Stimulated activated CD4-positive, alpha-beta T cell treated with anti-CD3 and anti-CD28 coated beads, TNF-alpha, amount 100 ng/mL, for 48 hours (primary cell): ENCODE measurements at places on chromosomes 11 and 22.

DNA sequence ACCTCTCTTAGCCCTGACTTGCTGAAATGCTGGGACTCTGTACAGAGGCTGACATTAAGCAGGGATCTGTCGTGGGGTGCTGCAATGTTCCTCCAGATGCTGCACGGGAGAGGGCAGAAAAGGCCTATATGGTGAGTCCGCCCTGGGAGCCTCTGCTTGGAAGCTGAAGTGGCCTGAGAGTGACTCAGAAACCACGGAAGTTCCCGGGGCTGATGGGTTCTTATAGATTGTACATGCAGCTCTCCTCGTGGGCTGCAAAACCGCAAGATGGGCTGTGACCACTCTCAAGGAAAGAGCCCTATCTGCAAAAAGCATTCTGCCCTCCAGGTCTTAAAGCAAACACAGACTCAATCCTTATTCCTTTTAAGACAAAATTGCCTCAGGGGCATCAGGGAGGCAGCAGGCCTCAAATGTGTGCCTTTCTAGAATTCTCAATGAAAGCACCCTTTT, 5.8 kb upstream of the SLC43A3 start:
- DNase-seq: no peak

DNA sequence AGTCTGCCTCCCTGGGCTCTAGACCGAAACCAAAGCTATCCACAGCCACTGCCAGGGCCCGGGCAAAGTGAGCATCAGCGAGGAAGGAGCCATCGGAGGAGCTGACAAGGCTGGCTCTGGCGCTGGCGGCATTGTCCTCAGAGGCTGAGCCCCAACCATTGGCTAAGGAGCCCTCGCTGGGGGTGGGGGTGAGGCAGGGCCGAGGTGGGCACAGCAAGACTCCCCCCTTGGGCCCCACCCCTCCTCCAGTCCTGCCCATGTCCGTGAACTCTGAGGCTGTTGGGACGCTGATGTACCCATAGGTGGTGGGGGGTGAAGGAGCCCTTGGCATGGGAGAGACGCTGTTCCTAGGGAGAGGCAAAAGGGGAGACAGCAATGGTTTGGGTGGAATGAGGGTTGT, 11.2 kb downstream of the ROBO4 start:
- no peak for DNase-seq

GRCh38 chr22:45934659-45935341, 42.2 kb downstream of the WNT7B start:
- DNase-seq: no peak

DNA sequence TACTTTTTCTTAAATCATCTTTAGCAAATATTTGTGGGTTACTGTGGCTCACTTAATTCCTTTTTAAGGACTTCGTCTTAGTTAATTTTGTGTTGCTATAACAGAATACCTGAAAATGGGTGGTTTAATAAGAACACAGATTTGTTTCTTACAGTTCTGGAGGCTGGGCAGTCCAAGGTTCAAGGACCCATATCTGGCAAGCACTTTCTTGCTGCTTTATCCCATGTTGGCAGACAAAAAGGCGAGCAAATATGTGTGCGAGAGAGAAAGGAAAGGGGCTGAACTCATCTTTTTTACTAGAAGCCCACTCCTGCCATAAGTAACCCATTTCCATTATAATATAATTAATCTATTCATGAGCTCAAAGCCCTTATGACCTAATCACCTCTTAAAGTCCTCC, 246.2 kb downstream of the GRM5 start:
- DNase-seq: no peak

DNA sequence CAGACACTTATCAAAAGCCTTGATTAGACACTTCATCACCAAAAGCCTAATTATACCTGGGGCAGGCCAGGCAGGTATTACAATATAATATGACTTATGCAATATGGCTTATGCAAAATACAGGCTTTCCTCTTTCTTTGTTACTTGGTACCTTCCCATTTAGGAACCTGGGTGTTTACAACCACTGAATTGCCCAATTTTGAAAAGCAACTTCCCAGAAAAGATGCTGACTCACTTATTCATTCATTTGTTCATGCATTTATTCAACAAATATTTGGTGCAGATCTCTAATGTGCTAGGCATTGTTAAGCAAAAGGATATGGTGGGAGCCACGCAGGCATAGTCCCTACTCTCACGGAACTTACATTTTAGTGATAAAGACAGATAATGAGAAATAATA, 13.6 kb upstream of the JAML start:
- DNase-seq: no peak

GRCh38 chr11:83252941-83253340, 33.2 kb downstream of the CCDC90B start:
- DNase-seq: no peak

DNA sequence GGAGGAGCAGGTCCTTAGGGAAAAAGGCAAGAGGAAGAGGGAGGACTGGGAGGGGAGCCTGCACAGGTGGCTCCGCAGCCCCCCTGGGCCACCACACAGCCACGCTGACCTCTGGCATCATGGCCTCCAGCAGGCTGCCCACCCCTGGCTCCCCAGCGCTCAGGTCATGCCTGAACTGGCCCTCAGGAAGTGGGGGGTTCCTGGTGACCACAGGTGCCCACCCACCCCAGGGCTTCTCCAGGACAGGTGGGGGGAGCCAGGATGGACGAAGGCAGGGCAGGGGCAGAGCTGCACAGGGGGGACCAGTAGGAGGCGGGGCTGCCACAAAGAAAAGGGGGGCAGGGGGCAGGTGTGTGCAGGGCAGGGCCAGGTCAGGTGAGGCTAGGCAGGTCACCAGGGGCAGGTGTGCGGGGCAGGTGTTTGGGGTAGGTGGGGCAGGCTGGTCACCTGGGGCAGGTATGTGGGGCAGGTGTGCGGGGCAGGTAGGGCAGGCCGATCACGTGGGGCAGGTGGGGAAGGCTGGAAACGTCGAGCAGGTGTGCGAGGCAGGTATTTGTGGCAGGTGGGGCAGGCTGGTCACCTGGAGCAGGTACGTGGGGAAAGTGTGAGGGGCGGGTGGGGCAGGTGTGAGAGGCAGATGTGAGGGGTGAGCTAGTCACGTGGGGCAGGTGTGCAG, 997 bp downstream of the DEAF1 start:
- no peak for DNase-seq
